Stromal cell of bone marrow (primary cell): ENCODE measurements at places on chromosomes 6 and 20.

- no peak for DNase-seq
These were observed 37.6 kb downstream of the ZMYND8 start for GRCh38 chr20:47318586-47319516.

GRCh38 chr6:13846841-13847240, 32.5 kb upstream of the MCUR1 start:
- DNase-seq: no peak

DNA sequence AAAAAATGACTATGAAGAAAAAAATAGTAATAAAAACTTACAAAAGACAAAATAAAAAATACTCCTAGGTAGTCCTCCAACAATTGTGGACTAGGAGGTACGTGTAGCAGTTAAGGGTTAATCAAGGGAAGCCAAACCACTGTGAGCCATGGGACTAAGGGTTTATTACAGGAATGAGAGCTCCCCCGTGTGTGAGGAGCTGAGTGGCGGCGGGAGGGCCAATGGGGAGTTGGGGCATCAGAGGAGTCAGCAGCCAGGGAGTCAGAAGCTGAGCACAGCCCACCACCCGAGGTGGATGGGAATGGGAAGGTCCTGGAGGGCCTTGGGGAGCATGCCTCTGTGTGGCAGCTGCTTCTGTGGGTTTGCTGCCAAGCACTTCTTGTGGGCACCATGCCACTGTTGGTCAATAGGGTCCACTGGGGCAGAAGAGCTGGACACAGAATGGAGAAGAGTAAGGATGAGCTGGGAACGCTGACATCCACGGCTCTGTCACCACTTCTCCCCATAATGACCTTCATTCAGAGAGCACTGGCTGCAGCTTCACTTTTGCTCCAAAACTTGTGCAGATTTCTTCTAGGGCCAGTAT, 373.3 kb downstream of the CDKAL1 start:
- peak; percentile 6 for DNase-seq

DNA sequence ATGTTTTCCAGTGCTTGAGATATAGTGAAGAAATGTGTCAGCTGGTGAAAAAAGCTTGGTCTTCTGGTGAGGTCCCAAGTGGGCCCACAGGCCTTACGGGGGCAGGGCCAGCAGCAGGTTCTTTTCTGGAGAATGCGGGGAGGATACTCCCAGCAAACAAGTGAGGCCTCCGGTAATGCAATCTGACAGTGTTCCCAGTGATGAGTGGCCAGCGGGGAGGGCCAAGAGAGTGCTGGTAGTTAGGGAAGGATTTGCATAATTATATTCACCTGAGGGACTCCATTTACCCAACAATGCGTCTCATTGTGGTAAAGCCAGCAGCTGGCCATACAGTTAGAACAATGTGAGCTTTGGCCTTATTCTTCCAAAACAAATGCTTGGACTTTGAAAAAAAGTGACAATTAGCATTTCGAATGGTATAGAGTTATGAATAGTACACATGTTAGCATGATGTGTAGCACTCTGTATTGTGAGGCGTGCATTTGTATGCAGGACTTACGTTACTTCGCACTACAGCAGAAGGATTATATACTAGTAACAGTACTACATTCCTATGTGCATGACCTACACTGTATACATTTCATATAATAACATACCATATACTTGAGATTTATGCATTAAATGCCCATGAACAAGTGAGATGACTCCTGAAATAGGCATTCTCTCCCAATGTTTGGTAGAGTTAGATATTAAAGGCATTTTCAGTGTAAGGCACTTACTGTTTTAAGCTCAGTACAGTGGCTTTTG, 69.8 kb downstream of the MYB start:
- no peak for DNase-seq

DNA sequence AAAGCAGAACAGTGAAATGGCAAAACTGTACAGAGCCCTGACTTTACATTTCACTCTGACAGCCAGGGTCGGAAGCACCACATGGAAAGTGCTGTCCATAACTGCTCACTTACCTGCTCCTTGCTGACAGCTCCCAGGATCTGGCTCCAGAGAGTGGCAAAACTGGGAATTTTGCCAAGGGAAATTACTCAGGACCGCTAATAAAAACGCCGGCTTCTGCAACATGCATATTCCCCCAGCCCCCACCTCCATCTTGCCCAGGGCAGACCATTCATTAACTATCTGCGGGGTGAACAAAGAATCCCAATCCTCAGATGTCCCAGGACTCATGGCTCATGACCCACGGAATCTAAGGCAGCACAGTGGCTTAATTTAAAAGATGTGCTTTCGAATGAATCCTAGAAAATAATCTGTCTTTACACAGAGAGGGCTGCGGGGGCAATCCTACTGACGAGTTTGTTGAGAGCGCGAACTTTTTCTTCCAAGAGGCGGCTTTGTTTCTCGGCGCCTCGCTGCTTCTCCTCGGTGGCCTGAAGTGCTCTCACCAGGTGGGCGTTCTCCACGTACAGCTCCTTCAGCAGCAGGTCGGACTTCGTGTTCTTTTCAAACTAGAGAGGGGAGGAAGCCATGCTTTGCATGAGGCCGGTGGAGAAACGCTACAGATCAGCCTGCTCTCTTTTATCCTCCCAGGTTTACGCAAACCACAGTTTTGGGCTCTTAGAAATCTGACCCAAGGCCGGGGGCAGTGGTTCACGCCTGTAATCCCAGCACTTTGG, 45.8 kb downstream of the GINS1 start:
- no peak for DNase-seq
